ENCODE measurements at places on chromosomes 4 and X. TPM values are rescaled to one million over a fixed set of nuclear protein-coding genes. Genes with fewer than 3 reads are reported as not detected.

DNA sequence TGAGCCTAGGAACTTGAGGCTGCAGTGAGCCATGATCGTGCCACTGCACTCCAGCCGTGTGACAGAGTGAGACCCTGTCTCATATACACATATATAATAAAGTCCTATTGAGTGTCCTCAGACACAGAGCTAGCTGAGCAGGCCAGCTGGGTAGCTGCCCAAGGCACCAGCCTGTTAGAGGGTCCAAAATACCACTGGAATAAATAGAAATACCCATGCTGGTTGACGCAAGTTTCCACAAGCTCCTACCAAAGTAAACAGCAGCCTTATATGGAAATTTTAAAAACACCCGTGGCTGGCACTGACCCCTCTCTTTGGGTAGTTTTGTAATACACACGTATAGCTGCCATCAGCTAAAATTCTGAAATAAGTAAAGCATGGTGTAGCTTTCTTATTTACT lies 348.6 kb downstream of the BCOR start:
- no peaks in the 10 kb centered on the region for H3K36me3 ChIP-seq
- DNase-seq, result no peak
- peaks cover 3% of the 10 kb centered on the region for H3K4me1 ChIP-seq
- no peaks in the 10 kb centered on the region for H3K27me3 ChIP-seq

DNA sequence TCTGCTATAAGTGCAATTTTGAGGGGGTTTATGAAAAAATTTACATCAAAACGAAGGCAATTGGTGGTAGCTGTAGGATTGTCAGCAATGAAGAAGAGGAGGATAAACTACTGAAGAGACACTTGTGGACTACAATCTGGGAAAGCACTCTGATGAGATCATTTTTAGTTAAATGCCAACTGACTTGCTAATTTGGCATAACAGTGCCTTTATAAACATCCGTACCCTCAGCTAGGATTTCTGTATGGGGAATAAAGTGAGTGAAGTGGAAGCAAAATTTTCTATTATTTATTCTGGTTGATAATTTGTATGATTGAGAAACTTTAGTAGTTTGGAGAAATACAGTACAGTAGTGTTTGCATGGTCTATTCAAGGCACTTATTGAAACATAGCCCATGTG lies 11.2 kb upstream of the GNRHR start:
- H3K36me3 ChIP-seq, result no peaks in the 10 kb centered on the region
- H3K27ac ChIP-seq, result no peak overlapping the region
- no peaks in the 10 kb centered on the region for H3K27me3 ChIP-seq
- no peaks in the 10 kb centered on the region for H3K4me1 ChIP-seq
- H3K4me3 ChIP-seq, result no peak overlapping the region

- H3K27ac ChIP-seq, result no peak overlapping the region
- no peaks in the 10 kb centered on the region for H3K36me3 ChIP-seq
- H3K4me3 ChIP-seq, result no peak overlapping the region
- H3K4me1 ChIP-seq, result no peaks in the 10 kb centered on the region
Measured at GRCh38 chr4:188387179-188387791, 248.0 kb downstream of the TRIML1 start.

DNA sequence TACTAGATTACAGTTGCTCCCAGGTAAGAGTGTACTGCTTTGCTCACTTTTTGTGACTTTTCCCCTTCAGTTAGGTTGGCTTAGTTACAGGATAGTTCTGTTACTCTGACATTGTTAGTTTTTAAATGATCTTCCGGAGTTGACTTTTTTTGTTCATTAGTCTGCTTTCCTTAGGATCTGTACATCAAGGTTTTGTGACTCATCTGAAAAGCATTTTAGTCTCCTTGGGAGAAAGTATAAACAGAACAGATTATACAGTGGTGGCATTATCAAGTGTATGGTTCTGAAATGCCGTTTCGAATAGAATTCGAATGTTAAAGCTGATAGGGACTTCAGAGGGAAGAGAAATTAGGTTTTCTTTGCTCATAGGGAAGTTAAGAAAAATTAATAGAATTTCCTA lies 63.3 kb downstream of the USP9X start:
- no peak for DNase-seq
- no peaks in the 10 kb centered on the region for H3K4me1 ChIP-seq
- H3K27ac ChIP-seq, result no peak overlapping the region
- no peak overlapping the region for H3K4me3 ChIP-seq
- H3K36me3 ChIP-seq, result peaks cover 14% of the 10 kb centered on the region

DNA sequence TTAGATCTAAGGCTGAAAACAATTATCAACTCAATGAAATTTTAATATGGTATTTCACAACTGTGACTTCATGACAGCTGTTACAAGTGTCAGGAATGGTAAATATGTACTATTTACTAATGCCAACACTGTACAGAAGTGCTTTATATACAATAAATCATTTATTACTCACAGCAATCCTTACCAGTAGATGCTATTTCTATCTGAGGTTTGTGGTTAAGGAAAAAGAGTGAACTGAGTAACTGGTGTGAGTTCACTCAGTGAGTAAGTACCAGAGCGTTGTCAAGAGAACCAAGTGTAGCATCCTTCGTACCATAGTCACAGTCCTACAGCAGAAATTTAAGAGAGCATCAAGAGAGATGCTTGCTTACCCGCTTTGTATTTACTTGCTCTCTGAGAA lies 23.3 kb downstream of the MTHFD2L start:
- H3K27me3 ChIP-seq, result no peaks in the 10 kb centered on the region
- no peaks in the 10 kb centered on the region for H3K4me1 ChIP-seq
- no peak overlapping the region for H3K4me3 ChIP-seq
- H3K36me3 ChIP-seq, result no peaks in the 10 kb centered on the region
- no peak for DNase-seq

GRCh38 chr4:23234018-23234417 lies 541.3 kb downstream of the GBA3 start:
- H3K27ac ChIP-seq, result no peak overlapping the region
- H3K27me3 ChIP-seq, result no peaks in the 10 kb centered on the region
- no peak for DNase-seq
- no peaks in the 10 kb centered on the region for H3K4me1 ChIP-seq
- no peaks in the 10 kb centered on the region for H3K36me3 ChIP-seq
- H3K4me3 ChIP-seq, result no peak overlapping the region

DNA sequence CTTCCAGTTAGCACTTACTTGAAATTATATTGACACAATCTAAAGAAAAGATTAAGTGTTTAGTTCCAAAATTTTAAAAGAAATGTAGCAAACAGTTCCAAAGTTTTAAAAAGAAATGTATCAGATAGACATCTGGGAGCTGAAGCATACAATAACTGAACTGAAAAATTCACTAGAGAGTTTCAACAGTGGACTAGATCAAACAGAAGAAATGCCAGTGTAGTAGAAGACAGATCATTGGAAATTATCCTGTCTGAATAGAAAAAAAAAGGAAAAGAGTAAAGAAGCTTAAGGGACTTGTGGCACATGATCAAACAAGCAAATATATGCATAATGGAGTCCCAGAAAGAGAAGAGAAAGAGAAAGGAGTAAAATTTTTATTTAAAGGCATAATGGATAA lies 261.4 kb downstream of the LAS1L start:
- no peaks in the 10 kb centered on the region for H3K27me3 ChIP-seq
- no peaks in the 10 kb centered on the region for H3K4me1 ChIP-seq
- H3K27ac ChIP-seq, result no peak overlapping the region
- H3K4me3 ChIP-seq, result no peak overlapping the region
- H3K36me3 ChIP-seq, result no peaks in the 10 kb centered on the region

- no peak for DNase-seq
- H3K4me3 ChIP-seq, result no peak overlapping the region
- H3K27me3 ChIP-seq, result no peaks in the 10 kb centered on the region
- H3K4me1 ChIP-seq, result no peaks in the 10 kb centered on the region
- no peak overlapping the region for H3K27ac ChIP-seq
Measured at GRCh38 chr4:125486351-125486750, 171.6 kb downstream of the FAT4 start.

- peaks cover 43% of the 10 kb centered on the region for H3K4me1 ChIP-seq
- H3K27me3 ChIP-seq, result no peaks in the 10 kb centered on the region
- peak overlapping the region; percentile 71 for H3K27ac ChIP-seq
- no peak for DNase-seq
- H3K36me3 ChIP-seq, result no peaks in the 10 kb centered on the region
Measured at GRCh38 chr4:139889901-139890300, 224.3 kb downstream of the MGST2 start.

GRCh38 chr4:1741208-1741607 lies 19.9 kb downstream of the TACC3 start:
- no peak for DNase-seq
- H3K27me3 ChIP-seq, result no peaks in the 10 kb centered on the region
- H3K4me1 ChIP-seq, result no peaks in the 10 kb centered on the region
- H3K36me3 ChIP-seq, result peaks cover 49% of the 10 kb centered on the region

GRCh38 chr4:13309751-13310150 lies 174.4 kb downstream of the RAB28 start:
- H3K4me3 ChIP-seq, result no peak overlapping the region
- DNase-seq, result no peak
- H3K27me3 ChIP-seq, result no peaks in the 10 kb centered on the region
- no peak overlapping the region for H3K27ac ChIP-seq
- H3K36me3 ChIP-seq, result no peaks in the 10 kb centered on the region

The HCCS gene
- 12.9 TPM for total RNA-seq

DNA sequence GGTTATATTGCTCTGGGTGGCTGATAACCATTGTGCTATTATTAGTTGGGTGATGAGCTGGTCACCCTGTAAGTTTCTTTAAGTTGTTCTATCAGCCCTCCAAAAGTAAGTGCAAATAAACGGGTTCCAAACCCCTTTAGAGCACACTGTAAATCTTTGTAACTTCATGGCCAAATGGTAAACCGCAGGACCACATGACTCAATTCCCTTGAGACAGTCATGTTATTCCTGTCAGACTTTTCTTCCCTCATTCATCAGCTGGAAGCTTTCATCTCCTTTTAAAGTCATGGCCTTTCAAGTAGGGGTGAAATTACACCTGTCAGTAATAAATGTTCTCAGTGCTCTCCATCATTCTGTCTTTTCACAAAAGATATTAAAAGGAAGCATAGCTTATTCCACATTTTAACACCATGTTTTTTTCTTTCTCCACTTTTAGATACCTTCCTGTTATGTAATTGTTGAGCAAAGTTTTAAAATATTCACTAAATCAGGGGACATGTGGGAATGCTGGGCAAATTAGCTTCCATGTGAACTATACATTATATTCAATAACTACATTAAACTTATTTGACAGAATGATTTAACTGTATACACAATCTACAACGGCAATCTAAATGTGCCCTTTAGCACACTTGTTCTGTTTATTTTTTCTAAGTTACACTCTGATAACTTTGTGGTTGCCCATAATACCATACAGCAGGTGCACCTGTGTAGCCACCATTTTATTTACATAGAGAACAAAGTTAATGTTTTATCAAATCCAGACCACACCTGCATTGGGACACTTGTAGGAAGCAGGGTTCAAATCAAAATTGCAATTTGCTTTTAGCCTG lies 275.5 kb downstream of the CFAP299 start:
- DNase-seq, result no peak
- H3K4me3 ChIP-seq, result no peak overlapping the region
- H3K27ac ChIP-seq, result no peak overlapping the region
- no peaks in the 10 kb centered on the region for H3K36me3 ChIP-seq
- no peaks in the 10 kb centered on the region for H3K4me1 ChIP-seq
- no peaks in the 10 kb centered on the region for H3K27me3 ChIP-seq

The ZNF732 gene
- 1.0 TPM for total RNA-seq

The GPRIN3 gene
- total RNA-seq, result 2.1 TPM

DNA sequence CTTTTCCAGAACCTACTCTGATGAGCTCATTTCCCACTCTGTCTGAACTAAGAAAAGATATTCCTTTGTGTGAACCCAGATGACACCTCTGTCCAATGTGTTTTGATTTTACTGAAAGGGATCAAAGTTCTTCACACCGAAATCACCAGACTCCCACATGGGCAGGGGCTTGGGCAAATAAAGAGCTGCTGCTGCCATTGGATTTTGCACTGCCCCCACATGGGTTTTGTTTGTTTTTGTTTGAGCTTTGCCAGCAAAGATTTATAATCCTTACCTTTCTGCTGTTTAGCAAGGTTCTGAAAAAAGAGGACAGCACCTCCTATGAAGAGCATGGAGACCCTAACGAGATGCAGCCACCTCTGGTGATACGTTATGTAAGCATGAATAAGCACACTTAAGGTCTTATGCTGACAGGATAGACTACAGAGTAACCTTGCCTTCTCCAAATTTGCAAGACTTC lies 44.3 kb downstream of the HSD17B13 start:
- no peaks in the 10 kb centered on the region for H3K36me3 ChIP-seq
- no peak for DNase-seq
- H3K4me1 ChIP-seq, result no peaks in the 10 kb centered on the region
- no peaks in the 10 kb centered on the region for H3K27me3 ChIP-seq
- H3K4me3 ChIP-seq, result no peak overlapping the region

The L1CAM gene
- total RNA-seq, result 4.1 TPM
